NCI-H2107 (cell line): ENCODE measurements at places on chromosomes 1 and 21.

DNA sequence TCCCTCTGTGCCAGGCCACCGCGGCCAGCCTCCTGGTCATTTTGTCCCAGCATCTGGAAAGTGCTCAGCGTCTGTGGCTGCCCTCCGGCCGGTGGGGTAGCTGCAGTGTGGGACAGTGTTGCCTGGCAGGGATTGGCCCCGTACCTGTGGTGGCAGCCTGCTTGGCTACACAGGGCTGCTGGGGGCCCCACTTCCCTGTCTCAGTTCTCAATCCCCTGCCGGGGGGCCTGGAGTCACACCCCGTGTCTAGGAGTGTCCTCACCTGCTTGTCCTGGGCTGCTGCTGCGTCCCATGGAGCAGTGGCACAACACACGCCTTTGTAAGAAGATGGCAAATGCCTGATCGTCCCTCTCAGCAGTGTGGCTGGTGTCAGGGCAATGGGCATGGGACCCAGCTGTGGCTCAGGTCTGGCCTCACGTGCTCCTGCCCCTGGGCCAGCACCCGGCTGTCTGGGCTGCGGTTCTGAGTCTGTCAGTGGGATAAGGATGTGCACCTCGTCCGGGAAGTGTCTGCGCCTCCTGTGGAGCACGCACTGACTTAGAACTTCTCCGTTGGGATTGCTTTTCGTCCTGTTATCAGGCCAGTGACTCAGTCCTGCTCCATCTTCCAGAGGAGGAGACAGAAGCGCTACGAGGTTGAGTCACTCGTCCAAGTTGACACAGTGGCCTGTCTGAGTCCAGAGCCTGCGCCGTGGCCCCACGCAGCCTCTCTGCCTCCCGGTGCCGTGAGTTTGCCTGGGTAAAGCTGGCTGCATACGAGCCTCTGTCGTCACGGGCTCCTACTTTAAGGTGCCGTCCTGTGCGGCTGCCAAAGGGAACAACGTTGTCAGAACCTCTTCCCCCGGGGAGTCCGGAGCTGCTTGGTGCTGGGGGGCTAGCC is 41.0 kb downstream of the CRYAA start:
- DNase-seq = no peak

DNA sequence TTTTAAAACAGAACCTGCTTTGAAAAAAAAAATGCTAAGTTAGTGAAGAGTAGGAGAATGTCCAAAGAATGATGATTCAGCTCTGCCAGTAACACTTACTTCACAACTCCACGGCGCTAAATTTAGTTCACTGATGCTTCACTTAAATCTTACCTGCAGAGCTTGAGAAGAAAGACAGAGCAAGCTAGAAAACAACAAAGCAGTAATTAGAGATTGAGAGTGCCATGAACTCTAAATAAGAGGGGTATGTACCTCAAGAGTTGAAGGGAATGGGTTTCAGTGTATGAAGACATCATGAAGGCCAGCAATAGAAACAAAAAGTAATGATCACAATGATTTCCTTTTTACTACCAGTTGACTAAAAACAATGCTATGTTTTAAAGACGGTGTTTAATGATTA is 32.8 kb downstream of the EPRS1 start:
- no peak for DNase-seq

DNA sequence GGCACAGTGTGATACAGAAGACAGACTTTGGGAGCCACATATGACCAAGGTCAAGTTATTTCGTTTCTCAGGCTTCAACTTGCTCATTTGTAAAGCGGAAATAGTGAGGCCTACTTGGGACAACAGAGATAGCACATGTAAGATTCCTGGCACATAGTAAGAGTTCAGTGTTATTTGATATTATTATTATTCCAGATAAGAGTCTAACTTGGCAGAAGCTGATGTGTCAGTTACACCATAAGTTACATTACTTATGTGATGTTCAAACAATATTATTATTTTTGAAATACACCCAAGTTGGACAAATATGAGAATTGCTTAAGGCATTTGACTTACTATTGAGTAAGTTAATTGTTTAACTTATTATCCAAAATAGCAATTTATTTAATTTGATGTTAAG is 10.2 kb upstream of the CYP4X1 start:
- DNase-seq = no peak

DNA sequence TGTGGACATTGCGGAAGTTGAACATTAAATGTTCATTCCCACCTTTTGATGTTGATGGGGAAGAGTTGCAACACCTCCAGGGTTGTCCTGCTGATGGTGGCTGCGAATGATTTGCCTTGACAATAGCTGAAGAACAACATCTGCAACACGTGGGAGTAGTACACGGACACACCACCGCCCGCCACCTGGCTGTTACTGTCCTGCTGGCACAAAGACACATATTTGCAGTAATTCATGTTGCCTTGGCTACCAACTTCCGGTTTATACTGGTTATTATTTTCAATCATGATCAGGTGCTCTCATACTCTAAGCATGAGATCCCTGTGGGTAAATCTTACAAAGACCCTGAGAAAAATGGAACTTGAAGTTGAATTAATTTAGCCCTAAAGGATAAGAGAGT is 55.2 kb downstream of the UBR4 start:
- no peak for DNase-seq

- DNase-seq = no peak
These were observed 202.4 kb upstream of the L1TD1 start for GRCh38 chr1:61992257-61992656.

DNA sequence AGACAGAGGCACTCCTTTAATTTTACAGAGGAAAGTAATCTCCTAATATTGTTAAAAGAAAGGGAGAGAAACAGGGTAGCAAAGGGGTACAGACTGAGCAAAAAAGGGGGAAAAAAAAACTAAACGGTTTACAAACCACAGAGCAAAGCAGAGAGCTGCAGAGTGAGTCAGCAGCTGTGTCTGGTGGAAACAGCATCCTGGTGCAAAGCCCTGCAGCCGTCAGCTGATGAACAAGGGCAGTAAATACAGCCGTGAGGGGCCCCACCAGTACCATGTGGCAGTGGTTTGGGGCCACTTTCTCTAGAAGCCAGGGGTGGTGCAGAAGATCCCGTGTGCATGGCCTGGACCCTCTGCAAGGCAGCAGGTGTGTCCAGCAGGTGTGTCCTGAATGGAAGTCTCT is 111.3 kb downstream of the ERG start:
- no peak for DNase-seq
